ENCODE measurements at places on chromosomes 3 and 15. TPM values are rescaled to one million over a fixed set of nuclear protein-coding genes. Genes with fewer than 3 reads are reported as not detected.

GRCh38 chr3:11367143-11367693, 95.0 kb downstream of the ATG7 start:
- H3K36me3 ChIP-seq = peaks cover 10% of the 10 kb centered on the region
- no peak overlapping the region for H3K4me3 ChIP-seq
- peaks cover 58% of the 10 kb centered on the region for H3K4me1 ChIP-seq
- peak overlapping the region; percentile 48 for H3K27ac ChIP-seq

DNA sequence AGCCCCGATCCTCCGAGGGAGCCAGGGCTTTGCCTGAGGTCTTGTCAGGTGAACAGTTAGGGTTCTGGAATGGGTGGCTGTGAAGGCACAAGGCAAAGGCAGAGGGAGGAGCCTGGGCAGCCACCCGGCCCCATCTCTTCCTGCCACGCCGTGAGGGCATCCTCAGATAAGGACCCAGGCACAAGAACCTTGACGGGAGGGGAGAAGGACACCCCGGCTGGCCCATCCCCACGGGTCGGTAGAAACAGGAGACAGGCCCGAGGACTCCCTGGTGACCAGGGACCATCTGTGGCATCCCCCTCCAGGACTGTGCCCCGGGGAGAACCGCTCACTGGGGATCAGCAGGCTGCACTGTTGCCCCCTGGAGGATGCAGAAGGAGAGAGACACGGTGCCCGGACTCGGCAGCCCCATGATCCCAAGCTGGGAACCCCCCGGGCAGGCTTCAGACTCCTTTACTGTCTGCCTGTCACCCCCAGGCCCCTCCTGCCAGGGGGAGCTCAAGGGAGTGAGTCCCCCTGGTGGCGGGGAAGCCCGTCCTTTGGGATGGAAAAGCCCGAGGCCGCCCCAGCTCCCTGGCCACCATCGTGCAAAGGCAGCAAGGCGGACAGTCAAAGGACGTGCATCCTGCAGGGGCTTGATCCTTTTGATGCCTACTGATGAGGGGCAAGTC, 12.3 kb upstream of the PCSK6 start:
- peak; percentile 51 for DNase-seq
- H3K36me3 ChIP-seq = no peaks in the 10 kb centered on the region
- peaks cover 7% of the 10 kb centered on the region for H3K4me1 ChIP-seq

DNA sequence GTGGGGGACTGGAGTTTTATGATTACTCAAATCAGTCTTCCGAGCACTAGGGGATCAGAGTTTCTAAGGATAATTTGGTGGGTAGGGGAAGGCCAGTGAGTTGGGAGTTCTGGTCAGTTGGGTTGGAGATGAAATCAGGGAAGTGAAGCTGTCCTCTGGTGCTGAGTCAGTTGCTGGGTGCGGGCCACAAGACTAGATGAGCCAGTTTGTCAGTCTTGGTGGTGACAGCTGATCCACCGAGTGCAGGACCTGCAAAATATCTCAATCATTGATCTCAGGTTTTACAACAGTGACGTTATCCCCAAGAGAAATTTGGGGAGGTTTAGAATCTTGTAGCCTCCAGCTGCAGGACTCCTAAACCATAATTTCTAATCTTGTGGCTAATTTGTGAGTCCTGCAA, 249.4 kb downstream of the FAM43A start:
- no peak for DNase-seq
- H3K36me3 ChIP-seq = no peaks in the 10 kb centered on the region
- no peak overlapping the region for H3K27ac ChIP-seq
- H3K4me1 ChIP-seq = peaks cover 19% of the 10 kb centered on the region

DNA sequence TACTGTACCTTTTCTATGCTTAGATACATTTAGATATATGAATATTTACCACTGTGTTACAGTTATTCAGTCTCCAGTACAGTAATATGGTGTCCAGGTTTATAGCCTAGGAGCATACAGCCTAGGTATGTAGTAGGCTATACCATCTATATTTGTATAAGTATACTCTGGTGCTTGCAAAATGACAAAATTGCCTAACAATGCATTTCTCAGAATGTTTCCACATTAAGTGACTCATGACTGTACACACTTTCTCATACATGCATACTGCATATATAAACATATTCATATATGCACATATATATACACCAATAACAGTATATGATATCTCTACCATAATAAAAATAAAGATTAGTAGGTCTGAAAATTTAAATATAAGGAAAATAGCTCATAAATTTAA, 169.3 kb downstream of the DPH6 start:
- H3K4me1 ChIP-seq = no peaks in the 10 kb centered on the region
- no peak overlapping the region for H3K27ac ChIP-seq
- no peak for DNase-seq
- H3K27me3 ChIP-seq = no peaks in the 10 kb centered on the region
- no peaks in the 10 kb centered on the region for H3K36me3 ChIP-seq

DNA sequence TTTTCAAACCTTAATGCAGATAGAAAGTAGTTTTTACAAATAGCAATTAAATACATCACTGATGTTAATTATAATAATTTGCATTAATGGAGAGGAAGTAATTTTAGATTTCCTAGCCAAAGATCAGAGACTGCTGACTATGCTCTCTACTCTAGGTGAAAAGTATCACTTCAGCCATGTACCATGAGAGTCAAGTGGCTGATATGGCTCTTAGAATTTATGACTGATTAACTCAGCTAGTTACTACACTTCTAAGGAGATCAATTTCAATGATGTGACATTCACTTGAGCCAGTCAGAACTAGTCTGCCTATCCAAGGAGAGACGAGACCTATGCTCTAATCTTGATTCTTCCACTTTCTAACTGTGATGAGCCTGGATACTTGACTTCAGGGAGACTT, 405.7 kb upstream of the RORA start:
- no peak overlapping the region for H3K4me3 ChIP-seq
- H3K36me3 ChIP-seq = no peaks in the 10 kb centered on the region
- DNase-seq = no peak

LIPC gene
- total RNA-seq = 0.55 TPM

DNA sequence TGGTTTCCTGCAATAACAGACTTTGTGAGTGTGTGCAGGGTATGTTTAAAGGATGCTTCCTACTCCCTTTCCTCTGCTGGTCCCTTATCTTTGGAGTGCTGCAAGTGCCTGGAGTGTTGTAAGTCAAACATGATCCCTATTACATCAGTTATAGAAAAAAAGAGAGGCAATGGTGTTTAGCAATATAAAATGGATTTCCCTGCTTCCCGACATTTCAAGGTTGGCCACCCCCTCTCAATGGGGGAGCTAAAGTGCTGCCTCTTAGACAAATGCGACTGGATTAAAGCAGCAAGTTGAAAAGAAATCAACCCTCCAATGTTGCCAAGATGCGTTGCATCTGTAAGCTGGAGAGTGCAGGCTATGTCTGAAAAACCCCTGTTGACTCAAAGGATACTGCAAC, 203.1 kb upstream of the WNT5A start:
- no peak overlapping the region for H3K4me3 ChIP-seq
- no peaks in the 10 kb centered on the region for H3K4me1 ChIP-seq
- H3K27ac ChIP-seq = no peak overlapping the region
- no peak for DNase-seq
- H3K36me3 ChIP-seq = no peaks in the 10 kb centered on the region

- H3K4me1 ChIP-seq = no peaks in the 10 kb centered on the region
- DNase-seq = no peak
- no peak overlapping the region for H3K27ac ChIP-seq
- H3K4me3 ChIP-seq = no peak overlapping the region
- peaks cover 3% of the 10 kb centered on the region for H3K36me3 ChIP-seq
These were observed 64.3 kb downstream of the LEO1 start for GRCh38 chr15:51907136-51907862.

DNA sequence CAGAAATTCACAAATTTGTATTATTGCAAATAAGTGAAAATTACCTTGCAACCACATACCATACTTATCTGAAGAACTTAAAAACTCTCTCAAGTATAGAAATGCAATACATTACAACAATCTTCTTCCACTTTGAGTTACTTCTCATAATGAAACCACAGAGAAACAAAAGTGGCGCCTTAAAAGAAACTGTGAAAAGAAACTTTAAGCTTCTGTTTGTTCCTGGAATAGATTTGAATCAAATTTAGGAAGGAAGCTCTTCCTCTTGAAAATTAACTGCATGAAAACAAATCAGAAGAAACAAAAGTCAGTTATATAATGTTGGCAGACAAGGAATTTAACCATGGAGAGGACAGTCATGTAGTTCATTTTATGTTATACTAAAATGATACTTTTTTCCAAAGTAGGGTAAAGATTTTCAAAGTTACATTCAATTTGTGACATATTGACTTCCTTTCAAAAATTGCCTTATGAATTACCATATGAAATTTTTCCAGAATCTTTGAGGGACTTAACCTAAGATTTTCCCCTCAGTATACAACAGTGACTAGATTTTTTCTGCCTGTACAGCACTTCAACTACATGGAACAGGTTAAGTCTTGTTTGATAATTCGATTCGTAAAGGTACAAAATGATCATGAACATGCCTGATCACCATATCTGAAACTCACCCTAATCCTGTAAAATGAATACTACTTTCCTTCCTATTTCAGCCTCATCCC, 57.6 kb upstream of the TNFSF10 start:
- H3K27me3 ChIP-seq = no peaks in the 10 kb centered on the region
- no peaks in the 10 kb centered on the region for H3K4me1 ChIP-seq
- no peak overlapping the region for H3K27ac ChIP-seq
- no peak overlapping the region for H3K4me3 ChIP-seq

DZIP3 gene
- 18.5 TPM for total RNA-seq

- no peaks in the 10 kb centered on the region for H3K4me1 ChIP-seq
- H3K4me3 ChIP-seq = no peak overlapping the region
- H3K27me3 ChIP-seq = no peaks in the 10 kb centered on the region
- H3K27ac ChIP-seq = no peak overlapping the region
These were observed 13.0 kb downstream of the GUCA1C start for GRCh38 chr3:108940568-108941263.
